Aorta (tissue), 5 donors: ENCODE measurements at places on chromosomes 2 and 18. TPM values are rescaled to one million over a fixed set of nuclear protein-coding genes. Genes with fewer than 3 reads are reported as not detected.

Gene FAP
- 19.2 TPM for polyA plus RNA-seq

GRCh38 chr2:238391042-238391689 lies 35.6 kb upstream of the ASB1 start:
- no peaks in the 10 kb centered on the region for H3K4me1 ChIP-seq
- H3K4me3 ChIP-seq = no peak overlapping the region
- H3K36me3 ChIP-seq = no peaks in the 10 kb centered on the region
- H3K27me3 ChIP-seq = no peaks in the 10 kb centered on the region
- H3K27ac ChIP-seq = no peak overlapping the region

DNA sequence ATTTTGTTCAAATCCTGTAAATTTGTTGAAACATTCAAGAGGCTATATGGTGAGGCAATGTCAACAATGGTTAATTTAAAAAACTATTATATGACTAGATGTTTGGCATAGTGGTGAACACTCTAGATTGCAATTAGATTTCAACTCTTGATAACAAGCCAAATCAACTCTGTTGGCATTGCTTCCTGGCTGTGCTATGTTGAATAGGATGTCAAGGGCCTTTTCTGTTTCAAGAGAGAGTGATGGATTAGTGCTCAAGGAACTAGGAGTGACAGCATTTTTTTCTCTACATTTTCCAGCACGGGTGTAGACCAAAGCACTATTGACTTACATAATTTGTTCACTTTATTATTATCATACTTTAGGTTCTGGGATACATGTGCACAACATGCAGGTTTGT lies 172.4 kb upstream of the KCNH7 start:
- no peaks in the 10 kb centered on the region for H3K4me1 ChIP-seq
- no peaks in the 10 kb centered on the region for H3K36me3 ChIP-seq
- H3K27ac ChIP-seq = no peak overlapping the region
- H3K27me3 ChIP-seq = no peaks in the 10 kb centered on the region
- no peak for DNase-seq

GRCh38 chr2:30661173-30662107 lies 145.8 kb downstream of the CAPN13 start:
- H3K4me1 ChIP-seq = no peaks in the 10 kb centered on the region
- no peak overlapping the region for H3K4me3 ChIP-seq
- no peaks in the 10 kb centered on the region for H3K27me3 ChIP-seq
- no peak overlapping the region for H3K27ac ChIP-seq
- DNase-seq = no peak

Gene ITPRIPL1
- polyA plus RNA-seq = 1.2 TPM

Gene SOWAHC
- polyA plus RNA-seq = 7.9 TPM

DNA sequence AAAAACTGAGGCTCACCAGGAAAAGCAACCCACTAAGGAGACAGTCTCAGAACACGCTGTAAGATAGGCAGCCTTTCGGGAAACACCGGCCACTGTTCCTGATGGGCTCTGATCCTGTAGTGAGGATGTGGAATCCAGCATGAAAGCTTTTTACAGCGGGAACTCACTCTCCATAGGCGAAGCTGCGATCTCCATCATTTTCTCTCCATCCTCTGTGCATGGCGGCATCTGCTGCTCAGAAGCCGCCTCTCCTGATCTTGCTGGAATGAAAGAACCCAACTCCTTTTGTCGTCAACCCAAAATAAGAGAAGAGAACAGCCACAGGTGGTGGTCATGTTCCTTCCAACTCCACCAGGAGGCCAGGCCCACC lies 49.9 kb downstream of the TMEM18 start:
- H3K4me3 ChIP-seq = no peak overlapping the region
- DNase-seq = no peak
- H3K27ac ChIP-seq = no peak overlapping the region
- H3K4me1 ChIP-seq = no peaks in the 10 kb centered on the region

GRCh38 chr18:35703043-35703688 lies 121.6 kb downstream of the GALNT1 start:
- no peaks in the 10 kb centered on the region for H3K27me3 ChIP-seq
- H3K4me3 ChIP-seq = no peak overlapping the region
- H3K4me1 ChIP-seq = no peaks in the 10 kb centered on the region
- no peak for DNase-seq
- no peak overlapping the region for H3K27ac ChIP-seq

Gene ANKRD29
- polyA plus RNA-seq = 5.5 TPM

Gene TAF1B
- polyA plus RNA-seq = 7.5 TPM
